ENCODE measurements at places on chromosomes 2 and 18. TPM values are rescaled to one million over a fixed set of nuclear protein-coding genes. Genes with fewer than 3 reads are reported as not detected.

DNA sequence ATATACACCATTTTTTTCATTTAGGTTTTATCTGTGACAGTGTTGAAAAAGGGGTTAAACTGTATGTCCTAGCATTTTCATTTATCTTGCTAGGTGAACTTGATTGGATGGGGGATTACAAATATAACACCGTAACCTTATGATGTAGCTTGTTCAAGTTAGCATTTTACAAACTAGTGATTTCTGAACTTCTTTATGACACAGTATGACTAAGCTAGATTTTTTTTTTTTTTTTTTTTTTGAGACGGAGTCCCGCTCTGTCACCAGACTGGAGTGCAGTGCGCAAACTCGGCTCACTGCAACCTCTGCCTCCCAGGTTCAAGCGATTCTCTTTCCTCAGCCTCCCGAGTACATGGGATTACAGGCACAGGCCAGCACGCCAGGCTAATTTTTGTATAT is 47.1 kb downstream of the KCMF1 start:
- no peak for DNase-seq

DNA sequence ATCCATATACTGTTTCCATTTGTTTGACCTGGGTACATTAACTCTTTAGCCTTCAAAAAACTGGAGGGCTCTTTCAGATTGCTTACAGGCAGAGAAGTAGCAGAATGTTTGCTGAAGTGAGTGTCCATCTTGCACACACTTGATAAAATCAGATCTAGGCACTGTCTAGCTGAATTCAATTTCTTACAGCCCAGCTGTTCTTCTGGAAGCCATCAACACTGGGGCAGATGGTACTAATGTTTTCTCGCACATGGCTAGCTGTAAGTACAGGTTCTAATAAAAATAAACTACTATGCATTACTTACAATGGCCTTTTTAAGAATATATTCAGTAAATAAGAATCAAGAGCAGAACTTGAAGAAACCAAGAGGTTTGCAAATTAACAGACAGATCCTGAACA is 175.9 kb downstream of the NBAS start:
- no peak for DNase-seq

- no peak for DNase-seq
These were observed 80.8 kb upstream of the L3MBTL4 start for GRCh38 chr18:6495536-6495935.

DNA sequence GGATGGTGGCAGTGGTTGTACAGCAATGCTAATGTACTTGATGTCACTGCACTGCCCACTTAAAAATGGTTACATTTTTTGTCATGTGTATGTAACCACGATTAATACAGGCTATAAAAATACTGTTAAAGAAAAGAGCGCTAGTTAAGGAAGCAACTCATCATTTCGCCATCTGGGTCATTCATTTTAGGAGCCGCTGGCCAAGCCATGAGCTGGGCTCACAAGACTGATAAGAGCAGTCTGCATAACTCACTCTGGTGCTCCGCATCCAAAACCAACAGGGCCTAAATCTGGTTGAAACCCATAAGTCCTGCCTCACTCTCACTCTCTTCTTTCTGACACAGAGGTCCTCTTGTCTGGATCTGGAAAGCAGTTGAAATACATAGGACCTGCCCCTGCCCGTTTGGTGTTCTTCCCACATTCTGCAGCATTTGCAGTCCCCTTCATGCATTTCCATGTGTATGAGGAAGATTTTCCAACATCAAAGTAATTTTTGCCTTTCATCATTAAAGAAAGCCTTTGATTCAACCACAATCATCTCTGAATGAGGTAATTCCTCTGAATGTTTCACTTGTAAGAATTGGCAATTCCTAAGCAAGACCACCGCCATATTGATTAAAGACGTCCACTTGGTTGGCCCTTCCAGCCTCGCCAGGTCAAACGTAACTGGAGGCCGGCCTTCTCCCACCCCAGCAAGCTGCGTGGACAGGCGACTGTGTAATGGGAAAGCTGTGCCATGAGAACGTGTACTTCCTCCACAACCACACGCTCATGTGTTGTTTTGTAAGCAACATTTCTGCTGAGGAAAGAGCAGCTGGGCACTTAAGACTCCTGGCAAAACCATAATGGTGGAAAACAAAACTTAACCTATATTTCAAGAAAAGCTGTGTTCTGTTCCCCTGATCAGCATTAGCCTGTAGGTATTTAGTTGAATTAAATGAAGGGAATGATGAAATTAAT is 112.2 kb downstream of the VAPA start:
- DNase-seq = peak; percentile 81

DNA sequence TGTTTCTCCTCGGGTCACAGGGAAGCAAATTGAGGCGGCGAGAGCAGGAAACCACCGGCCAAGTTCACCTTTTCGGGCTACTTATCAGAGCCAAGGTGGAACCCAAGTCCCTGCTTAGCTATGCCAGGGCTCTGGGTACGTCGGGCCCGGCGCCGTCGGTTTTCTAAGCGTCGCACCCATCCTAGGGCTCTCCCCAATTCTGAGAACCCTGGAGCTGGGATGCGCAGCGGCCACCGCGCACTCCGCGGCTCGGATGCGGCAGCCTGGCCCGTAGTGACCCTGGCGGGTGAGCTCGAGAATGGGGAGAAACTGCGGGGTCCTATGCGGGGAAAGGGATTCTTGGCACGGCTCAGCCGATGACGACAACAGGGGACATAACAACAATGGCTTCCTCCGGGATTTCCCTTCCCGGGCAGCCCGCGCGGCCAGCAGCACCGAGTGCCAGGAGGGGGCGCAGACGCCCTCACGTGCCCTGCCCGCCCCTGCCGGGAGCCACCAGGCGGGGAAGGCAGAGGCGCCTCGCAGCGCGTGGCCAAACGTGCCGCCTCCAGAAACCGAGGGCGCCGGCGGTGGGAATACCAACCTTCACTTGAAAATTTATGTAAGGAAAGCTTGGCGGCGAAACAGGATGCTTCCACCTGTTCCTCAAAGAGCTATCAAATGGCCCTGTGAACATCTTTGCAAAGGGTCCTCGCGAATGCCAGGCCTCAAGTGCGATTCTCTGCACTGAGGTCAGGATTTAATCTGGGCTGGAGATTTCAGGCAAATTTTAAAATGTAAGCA is 2.1 kb upstream of the SLC30A3 start:
- DNase-seq = peak; percentile 74

- DNase-seq = no peak
These were observed 65.7 kb upstream of the CNGA3 start for GRCh38 chr2:98280376-98281102.

GRCh38 chr18:31247574-31248199 is 70.3 kb upstream of the DSG1 start:
- no peak for DNase-seq

Gene LYPD6
- 0.57 TPM for total RNA-seq

GRCh38 chr2:216721141-216721540 is 25.8 kb upstream of the IGFBP5 start:
- DNase-seq = no peak

Gene CDH2
- total RNA-seq = 291 TPM

- DNase-seq = no peak
These were observed 100.3 kb downstream of the MBP start for GRCh38 chr18:77032181-77032701.

Gene CFAP65
- total RNA-seq = not detected

DNA sequence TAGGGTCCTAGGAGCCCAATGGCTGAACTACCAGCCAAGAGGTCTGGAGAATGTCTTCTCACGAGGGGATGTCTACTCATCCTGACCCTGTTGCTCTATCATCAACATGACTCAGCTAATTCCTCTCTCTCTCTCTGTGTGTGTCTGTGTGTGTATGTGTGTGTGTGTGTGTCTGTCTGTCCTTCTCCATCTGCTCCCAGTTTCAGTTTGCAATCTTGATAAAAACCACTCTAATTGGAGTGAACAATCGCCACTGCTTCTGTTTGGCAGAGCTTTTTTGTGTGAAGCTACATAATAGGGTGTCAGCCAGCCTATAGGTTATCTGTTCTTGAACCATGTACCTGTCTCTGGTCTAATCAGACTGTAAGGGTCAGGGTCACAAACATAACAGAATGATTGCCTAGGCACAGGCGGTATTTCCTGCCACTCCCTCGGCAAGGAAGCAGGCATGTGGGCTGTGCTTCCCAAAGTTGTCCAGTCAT is 219.8 kb downstream of the SH3BP4 start:
- DNase-seq = no peak

Gene GAREM1
- total RNA-seq = 9.6 TPM

Gene HOXD10
- total RNA-seq = not detected

Gene SLC19A3
- 0.29 TPM for total RNA-seq

GRCh38 chr2:26559044-26559405 is 81.1 kb upstream of the OTOF start:
- DNase-seq = peak; percentile 10

Gene GTF2A1L
- total RNA-seq = not detected

GRCh38 chr2:10048501-10049171 is 5.3 kb downstream of the KLF11 start:
- DNase-seq = peak; percentile 40

Gene CEBPZOS
- 57.7 TPM for total RNA-seq

DNA sequence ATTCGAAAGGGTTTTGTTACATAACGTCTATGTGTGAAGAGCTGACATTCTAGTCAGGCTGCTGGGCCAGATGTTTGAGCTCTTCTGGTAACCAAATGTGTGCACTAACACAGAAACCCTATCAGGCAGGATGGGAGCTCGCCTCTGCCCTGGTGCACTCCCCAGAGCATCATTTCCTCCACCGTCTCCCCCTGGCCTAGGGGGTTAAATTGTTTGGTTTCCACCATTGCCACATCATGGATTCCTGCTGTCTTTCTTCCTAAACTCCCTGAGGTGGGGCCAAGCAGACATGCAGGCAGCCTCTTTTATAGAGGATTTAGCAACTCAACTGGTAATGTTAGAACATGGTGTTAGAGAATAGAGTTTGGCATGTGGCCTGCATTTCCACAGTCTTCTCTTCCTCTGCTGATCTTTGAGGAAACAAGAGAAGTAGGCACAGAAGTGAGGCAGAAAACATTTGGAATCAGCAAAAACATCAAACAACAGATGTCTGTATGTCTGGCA is 87.3 kb downstream of the ANTXR1 start:
- DNase-seq = no peak

DNA sequence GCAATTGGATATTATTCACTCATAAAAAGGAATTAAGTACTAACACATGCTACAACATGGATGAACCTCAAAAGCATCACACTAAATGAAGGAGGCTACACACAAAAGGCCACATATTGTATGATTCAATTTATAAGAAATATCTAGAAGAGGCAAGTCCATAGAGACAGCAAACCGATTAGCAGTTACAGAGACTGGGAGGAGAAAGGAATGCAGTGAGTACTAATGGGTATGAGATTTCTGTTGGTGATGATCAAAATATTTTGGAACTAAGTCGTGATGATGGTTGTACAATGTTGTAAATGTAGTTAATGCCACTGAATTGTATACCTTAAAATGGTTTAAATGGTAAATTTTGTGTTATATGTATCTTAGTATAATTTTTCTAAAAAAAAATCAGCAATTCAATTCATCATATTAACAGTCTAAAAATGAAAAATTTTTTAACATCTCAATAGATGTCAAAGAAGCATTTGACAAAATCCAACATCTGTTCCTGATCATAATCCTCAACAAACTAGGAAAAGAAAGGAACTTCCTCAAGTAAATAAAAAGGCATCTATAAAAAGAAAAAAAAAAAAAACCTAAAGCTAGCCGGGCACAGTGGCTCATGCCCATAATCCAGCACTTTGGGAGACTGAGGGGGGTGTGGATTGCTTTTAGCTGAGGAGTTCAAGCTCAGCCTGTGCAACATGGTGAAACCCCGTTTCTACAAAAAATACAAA is 98.1 kb downstream of the TGIF1 start:
- DNase-seq = no peak

DNA sequence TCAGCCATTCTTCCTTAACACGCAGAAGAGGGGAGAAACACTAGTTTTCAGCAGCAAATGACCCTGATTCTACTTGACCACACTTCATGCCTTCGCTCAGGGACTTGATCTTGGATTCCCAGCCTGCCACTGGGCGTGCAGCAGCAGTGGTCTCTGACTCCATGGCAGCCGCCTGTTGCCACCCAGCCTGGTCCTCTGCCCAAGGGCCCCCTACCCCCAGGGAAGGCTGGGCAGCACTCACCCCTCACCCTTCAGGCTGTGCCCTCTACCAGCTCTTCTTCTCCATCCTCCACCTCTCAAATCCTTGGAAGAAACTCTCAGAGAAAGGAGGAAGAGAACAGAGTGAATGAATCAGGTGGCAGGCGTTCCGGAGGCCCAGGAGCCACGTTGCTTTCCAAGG is 32.1 kb upstream of the RPL31 start:
- no peak for DNase-seq

- DNase-seq = no peak
These were observed 47.9 kb downstream of the EPHA4 start for GRCh38 chr2:221524158-221524557.

DNA sequence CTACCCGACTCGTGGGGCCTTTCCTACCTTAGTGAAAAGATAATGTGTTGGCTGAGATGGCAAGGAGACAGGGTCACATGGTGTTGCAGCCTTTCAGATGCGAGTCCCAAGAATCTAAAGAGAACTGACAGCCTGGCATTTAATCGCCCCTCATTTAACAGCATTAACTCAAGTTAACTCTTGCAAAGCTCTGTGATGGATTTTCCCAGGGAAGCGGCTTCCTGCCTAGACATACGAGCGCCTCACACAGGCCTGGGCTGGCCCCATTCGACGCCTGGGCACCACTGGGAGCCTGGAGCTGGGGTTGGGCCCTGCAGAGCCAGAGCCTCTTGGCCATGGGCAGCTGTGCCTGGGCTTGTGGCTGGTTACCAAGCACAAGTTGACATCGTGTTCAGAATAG is 140.8 kb downstream of the SEPTIN10 start:
- no peak for DNase-seq

DNA sequence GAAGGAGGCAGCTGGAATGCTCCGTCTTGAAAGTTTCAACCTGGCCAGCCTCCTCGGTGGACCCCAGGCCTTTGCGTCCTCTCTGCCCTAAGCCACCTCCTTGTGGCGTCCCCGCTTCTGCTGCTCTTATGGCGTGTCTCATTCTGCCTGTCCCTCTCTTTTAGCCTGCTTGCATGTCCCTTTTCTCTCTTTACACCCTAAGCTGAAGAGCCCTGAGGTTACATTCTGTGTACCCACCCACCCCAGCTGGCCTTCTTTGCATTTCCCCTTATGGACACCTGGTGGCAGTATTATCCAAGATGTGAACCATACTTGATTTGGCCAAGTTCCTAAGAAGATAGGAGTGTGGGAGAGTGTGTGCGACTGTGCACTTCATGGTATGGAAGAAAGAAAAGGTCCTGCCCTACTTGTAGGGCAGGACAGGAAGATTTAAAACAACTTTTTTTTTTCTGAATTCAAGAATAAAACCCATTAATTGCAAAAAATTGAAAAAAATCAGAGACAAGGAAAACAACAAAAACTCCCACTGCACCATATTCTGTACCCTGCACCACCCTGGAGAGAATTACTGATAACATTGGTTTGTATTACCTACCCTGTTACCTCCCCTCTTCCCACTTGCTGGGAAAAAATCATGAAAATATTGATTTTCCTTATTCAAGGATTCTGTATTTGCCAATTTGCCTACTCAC is 77.4 kb downstream of the DYSF start:
- no peak for DNase-seq

GRCh38 chr2:164642946-164643555 is 21.8 kb upstream of the GRB14 start:
- no peak for DNase-seq

- no peak for DNase-seq
These were observed 468 bp downstream of the PIKFYVE start for GRCh38 chr2:208266553-208266893.

GRCh38 chr2:193462411-193462810 is 1267.7 kb upstream of the TMEFF2 start:
- DNase-seq = no peak

All from right cardiac atrium (tissue), 5 donors.